ENCODE measurements at places on chromosomes 5 and 9.

DNA sequence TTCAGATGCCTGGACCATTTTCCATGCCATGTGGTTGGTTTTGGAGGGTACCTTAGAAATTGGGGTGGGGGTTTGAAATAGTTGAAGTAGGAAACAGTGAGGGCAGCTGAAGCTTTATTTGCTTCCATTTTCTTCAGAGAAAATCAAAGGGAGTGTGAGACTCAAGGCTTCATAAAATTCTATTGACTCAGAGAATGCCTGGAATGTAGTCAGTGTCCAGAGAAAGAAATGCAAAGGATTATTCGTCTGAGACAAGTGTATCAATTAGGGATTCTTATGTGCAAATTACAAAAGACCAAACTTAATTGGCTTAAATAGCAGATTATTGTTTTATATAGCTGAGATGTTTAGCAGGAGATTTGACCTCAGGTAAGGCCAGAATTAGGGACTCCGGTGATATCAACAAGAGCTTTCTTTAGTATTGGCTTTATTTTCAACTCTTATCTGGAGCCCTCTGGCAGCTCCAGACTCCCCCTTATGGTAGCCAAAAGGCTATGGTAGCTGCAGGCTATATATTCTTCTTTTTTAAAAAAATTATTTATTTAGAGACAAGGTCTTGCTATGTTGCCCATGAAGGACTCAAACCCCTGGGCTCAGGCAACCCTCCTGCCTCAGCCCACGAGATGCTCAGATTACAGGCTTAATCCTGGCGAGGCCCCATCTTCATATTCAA, 38.9 kb downstream of the PTTG1 start:
- DNase-seq, result no peak

DNA sequence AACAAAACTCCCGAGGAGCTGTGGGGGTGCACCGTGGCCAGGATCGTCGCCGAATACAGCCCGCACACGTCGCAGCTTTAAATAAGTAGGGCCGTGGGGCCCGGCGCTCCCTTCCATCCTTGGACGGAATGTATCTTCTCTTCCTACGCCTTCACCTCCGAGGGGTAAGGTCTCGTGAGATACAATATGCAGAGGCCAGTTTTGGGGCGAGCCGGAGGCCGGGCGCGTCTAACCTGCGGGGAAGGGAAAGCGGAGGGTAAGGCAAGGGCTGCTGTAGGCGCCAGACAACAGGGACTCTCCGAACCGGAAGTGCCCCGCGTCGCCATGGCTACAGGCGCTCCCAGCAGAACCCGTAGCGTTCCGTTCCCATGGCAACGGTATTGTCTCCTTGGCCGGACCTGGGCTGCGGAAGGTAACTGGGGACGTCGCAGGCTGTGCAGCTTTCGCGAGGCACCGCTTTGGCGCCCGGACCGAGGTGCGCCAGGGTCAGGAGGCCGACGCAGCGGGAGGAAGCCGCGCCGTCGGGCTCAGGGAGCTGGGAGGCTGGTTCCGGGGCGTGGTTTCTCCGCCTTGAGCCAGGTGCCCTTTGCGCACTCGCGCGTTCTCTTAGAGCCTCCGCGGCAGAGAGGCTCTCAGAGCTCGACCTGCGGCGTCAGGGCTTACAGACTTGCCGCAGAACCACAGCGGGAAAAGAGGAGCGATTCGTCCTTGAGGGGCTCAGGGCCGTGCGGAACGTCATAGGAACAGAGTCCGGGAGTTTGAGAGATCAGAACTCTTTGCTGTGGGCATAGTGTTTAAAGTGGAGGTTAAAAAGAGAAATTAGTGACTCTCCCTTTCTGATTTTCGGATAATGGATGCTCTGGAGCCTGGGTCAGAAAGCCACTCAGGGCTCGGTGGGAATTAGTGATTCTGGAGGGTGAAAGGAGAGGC, at the start of gene TTC23L:
Gene TTC23L (plus strand): TSS at position 380 of the 930 bp plus-strand sequence. CDS start 1,508 bp downstream, outside the sequence.
- DNase-seq, result peak; percentile 97

DNA sequence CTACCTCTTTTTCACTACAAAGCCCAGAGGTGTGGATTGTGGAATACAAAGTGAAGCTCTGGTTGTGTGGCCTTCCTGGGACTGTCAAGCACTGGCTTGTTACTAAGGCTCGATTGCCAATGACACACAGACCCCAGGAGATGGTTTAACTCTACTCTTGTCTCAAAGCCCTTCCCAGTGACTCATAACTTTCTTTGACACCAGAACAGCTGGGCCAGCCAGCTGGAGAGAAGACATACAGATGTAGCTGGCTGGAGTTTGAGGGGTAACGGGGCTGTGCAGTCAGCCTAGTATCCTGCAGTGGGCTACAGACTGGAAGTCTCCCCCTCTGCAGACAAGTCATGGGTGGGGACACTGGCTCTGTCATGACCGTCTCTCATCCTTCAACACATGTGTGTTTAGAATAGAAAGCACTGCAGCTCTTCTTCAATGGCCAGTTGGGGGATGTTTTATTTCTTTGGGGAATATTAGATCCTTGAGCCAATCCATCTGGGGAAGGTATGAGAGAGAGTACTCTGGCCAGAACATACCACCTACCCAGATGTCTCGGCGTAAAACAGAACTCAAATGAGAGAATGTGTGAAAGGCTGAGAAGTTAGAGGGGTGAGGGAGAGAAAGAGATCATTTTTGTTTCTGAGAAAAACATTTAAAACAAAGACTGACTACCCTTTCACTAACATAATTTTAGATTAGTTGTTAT, 53.3 kb downstream of the SEMA6A start:
- no peak for DNase-seq

GRCh38 chr5:78821536-78822021, 163.5 kb downstream of the ARSB start:
- DNase-seq, result no peak

GRCh38 chr5:117943541-117943940, 1044.8 kb downstream of the DTWD2 start:
- no peak for DNase-seq

GRCh38 chr9:104934691-104935500, 6.9 kb upstream of the ABCA1 start:
- no peak for DNase-seq

DNA sequence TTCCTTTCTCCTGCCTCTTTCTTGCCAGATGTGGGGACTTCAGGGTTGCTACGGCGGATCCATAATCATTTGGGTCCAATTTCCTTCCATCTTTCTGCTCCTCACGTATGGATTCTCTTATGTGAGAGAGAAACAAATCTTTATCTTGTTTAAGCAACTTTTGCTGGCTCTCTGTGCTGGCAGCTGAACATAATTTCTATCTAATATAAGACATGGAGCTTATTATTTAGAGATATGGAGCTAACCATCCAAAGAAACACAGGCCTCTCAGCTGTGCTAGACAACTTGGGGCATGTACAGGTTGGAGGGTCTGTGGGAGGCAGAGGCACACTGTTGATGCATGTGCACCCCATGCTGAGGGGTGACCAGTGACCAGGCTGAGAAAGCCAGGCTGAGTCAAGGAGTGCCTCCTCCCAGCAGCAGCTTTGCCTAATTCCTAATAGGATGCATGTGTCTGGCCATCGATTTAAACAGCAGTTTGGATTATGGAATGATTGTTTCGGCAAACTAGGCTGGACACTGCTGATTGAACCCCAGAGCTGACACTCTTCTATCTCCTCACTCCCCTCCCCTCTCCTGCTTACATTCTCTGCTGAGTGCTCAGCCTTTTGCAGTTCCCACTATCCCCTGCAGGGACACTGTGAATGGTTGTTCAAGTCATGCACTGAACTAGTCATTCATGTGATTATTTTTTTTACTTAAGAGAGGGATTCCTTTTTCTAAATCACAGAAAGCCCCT, 195.8 kb downstream of the ERCC6L2 start:
- no peak for DNase-seq

DNA sequence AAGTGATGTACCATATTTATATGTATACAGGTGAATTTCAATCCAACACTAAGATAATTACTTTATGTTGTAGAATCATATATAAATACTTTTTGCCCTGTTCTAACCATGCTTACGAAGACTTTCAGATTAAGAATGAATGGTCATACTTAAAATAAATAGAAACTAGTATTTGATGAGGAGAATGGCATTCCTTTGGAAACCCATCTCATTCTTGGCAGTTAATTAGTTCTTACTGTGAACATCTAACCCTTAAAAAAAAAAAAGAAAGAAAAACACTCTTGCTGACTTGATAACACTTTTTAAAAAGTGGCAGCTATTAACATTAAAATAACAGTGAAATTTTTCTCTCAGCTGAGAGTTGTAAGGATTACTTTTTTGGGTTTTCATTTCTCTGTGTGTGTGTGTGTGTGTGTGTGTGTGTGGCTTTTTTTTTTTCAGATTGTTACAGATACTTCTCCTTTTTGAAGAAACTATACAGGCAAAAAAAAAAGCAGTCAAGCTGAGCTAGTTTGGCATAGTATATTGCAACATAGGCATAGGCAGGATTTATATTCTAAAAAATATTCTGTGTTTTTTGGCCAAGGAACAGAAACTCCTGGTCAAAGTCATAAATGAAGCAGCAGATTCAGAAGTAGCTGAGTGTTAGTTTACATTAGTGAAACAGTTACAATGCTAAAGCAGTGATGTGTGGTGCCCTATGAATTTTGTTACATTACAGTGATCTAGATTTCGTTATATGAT, 163.5 kb downstream of the CD180 start:
- DNase-seq, result no peak

- no peak for DNase-seq
These were observed 267.3 kb downstream of the EFNA5 start for GRCh38 chr5:107403228-107403953.

Data from NCI-H146 (cell line).